Activated T-helper 1 cell treated with Interleukin-2 at 50 U/mL for 16 hours (primary cell): ENCODE measurements at places on chromosomes 5 and 9.
A peak's percentile ranks its signal among the peaks of the same experiment; 100 is the strongest.

GRCh38 chr5:178940569-178941360 is at the start of gene ZNF454:
Gene ZNF454, plus strand, starts transcription at chr5:178941198. Its CDS starts 1,594 bp downstream, at chr5:178942792.
- no peak for DNase-seq

GRCh38 chr9:120628207-120628924 is 48.4 kb upstream of the CDK5RAP2 start:
- DNase-seq = no peak

GRCh38 chr9:86749161-86749893 is 198.0 kb downstream of the GAS1 start:
- no peak for DNase-seq

DNA sequence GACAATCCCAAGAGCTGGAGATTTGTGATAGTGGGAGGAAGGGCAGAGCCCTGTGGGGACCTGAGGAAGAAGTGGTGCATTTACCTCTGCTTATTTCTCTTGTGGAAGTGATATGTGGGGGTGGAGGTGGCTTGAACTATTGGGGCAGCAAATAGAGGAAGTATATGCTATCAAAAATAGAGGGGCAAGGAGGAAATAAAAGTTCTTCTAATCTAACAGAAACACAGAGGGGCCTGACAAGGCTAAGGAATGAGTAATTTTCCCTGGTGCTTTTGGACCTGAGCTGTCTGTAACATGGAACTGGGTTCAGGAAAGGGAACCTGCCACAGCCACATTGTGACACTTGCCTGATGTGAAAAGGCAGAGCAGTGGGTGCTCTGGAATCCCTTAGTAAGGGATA is 378.6 kb upstream of the KLF4 start:
- no peak for DNase-seq

DNA sequence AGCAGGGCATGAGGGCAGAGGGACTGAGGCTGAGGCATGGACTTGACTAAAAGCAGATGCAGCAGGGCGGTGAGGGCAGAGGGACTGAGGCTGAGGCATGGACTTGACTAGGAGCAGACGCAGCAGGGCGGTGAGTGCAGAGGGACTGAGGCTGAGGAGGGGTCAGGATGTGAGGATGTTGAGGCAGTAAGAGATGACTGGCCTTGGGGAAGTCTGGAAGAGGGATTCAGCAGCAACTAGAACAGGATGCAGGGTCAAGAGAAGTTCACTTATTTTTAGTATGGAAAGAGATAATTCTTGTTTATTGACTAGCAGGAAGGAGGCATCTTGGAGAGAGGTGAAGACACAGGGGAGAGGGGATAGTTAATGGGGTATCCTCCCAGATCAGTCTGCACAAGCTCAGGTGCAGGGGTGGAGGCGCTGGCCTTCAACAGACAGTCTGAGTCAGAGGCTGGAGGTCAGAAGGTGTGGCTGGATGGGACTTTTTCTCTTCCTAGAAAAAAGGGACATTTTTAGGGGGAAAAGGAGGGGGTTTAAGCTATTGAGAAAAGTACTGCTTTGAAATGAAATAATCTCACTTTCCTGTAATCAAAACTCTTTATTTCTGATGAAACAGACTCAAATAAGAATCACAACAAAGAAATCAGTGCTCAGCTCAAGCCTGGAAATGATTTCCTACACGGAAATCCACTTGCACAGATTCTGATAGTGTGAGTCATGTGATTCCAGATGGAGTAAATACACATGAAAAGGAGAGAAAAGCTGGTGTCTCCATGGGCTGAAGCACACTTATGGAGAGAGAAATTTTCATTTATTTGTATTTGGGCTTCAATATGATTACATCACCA is 130.9 kb downstream of the PALM2AKAP2 start:
- DNase-seq = no peak

DNA sequence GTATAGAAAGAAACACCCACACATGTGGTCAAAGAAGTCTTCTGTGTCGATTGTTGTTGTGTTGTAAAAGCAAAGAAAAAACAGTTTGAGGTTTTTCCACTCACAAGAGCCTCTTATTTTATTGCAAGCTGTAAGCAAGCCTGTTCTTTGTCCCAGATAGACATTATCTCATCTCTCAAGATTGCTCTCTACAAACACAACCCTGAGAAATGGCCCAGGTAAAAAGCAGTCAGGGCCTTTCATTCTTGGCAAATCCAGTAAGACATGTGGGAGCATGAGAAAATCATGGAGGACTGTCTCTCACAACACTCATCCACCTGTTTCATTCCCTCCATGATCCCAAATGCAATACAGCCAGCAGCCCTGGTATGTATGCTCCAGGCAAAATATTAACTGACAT is 286.6 kb upstream of the POU5F2 start:
- no peak for DNase-seq

GRCh38 chr9:14961372-14962068 is 51.3 kb upstream of the FREM1 start:
- no peak for DNase-seq

DNA sequence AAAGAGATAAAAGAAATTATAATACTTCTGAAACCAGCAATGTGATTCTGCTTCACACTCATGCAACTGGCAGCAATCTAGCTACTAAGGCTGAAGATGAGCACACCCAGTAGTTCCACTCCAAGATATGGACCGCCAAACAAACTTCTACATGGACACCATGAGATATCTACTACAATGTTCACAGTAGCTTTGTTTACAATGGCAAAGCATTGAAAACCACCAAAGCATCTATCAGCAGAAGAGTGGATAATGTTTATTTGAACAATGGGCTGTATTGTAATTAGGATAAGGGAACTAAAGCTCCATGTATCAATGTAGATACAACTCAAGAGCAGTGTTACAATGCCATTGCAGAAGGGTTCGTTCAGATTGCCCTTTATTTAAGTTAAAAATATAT is 91.2 kb upstream of the ERBIN start:
- no peak for DNase-seq

DNA sequence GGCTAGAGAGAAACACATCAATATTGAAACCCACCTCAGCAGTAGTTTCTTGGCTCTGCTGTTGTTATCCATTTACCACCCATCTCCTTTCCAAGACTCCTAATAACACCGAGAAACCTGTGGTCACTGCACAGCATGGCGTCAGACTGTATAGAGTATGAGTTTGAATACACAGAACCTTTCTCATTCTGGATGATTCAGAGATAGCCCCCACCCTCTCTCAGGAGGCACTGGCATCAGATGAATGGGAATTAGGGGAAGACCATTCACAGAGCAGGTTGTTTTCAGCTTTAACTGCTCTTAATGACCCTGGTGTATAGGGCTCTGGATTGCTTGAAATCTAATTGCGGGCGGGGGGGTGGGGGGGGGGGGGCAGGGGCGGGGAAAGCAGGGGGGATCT is 86.7 kb downstream of the GPR21 start:
- no peak for DNase-seq

- no peak for DNase-seq
Observed at GRCh38 chr9:112443200-112443599, 43.4 kb upstream of the KIAA1958 start.

GRCh38 chr9:105887679-105888078 is 193.3 kb downstream of the TMEM38B start:
- DNase-seq = no peak

DNA sequence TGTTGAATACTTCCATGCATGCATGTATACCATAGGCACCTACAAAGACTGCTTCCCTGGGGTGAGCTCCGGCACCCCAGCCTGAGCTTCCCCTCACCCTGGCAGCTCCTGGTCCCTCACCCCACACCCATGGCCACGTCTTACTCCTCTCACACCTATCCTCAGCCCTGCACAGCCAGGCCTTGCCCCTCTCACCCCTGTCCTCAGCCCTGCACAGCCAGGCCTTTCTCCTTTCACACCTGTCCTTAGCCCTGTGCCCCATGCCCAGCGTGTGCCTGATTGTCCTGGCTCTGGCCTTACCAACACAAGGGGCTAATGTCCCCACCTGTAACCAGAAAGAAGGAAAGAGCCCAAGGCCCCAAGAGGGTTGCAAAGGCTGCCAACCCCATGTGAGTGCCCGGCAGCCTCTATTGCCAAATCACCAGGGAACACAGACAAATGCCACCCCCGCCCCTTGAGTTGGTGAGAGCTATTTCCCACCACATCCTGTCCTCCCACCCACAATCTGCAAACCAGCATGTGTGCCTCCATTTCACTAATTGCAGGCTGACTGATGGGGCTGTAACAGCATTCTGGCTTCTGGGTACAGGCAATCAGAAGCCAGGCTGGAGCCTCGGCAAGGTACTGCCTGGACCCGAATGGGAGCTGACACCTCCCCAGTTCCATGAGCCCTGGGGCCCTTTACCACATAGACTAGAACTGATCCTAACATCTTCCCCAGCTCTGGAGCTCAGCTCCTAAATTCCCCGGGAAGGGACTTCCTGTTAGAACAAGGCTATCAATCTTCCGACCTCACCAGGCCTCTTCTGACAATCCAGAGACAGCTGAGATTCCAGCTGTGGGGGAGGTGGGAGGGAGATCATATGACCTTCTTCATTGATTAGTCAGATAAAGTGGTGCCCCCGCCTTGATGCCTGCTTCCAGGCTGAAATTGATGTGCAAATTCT is 78.2 kb downstream of the FAM114A2 start:
- DNase-seq = no peak

DNA sequence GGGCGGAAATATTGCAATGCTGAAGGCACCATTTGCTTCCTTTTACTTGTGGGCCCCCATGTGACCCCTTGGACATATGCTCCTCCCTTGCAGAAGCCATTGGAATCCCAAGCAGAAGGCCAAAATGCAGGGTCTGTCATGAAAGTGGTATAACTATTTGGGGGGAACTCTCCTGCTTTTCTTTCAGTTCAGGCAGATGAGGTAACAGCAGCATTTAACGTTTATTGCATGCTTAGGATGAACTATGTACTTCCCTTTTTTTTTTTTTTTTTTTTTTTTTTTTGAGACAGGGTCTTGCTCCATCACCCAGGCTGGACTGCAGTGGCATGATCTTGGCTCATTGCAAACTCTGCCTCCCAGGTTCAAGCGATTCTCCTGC is 7.8 kb downstream of the FOXI1 start:
- no peak for DNase-seq

GRCh38 chr9:112038017-112038408 is 137.1 kb downstream of the SUSD1 start:
- DNase-seq = no peak

DNA sequence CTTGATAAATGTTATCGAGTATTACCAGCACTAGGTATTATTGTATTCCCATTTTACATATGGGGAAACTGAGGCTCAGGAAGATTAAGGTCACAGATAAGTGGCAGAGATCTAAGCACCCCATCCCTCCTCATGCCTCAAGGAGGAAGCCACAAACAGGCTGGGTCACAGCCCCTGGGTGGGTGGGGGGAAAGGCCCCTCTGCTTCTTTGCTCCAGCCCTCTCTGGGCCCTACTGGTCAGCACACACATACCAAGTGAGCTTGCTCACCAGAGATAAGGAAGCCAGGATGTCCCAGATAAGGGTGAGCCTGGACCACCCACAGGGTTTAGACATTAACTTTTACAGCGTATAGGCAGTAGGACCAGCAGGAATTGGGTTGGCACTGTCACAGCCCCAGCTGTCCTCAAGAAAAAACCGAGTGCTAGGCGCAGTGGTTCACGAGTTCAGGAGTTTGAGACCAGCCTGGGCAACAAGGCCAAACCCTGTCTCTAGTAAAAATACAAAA is 45.3 kb downstream of the STK10 start:
- DNase-seq = no peak

DNA sequence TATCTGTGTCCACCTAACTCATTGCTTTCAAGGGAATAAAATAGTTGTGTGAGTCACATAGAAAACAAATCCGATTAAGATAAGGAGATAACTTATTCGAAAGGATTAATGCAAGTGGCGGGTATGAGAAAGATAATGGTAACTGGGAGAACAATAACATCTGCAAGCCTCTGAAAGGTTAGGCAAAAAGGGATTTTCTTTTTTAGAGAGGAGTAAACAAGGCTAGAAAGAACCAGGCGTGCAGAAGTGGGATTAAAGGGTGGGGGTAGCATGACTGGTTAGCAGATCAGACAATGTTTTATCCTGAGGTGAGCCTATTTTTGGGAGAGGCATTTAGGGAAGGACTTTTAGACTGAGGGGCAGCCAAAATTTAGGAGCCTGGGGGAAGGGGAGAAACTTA is 34.7 kb upstream of the JMY start:
- DNase-seq = no peak

DNA sequence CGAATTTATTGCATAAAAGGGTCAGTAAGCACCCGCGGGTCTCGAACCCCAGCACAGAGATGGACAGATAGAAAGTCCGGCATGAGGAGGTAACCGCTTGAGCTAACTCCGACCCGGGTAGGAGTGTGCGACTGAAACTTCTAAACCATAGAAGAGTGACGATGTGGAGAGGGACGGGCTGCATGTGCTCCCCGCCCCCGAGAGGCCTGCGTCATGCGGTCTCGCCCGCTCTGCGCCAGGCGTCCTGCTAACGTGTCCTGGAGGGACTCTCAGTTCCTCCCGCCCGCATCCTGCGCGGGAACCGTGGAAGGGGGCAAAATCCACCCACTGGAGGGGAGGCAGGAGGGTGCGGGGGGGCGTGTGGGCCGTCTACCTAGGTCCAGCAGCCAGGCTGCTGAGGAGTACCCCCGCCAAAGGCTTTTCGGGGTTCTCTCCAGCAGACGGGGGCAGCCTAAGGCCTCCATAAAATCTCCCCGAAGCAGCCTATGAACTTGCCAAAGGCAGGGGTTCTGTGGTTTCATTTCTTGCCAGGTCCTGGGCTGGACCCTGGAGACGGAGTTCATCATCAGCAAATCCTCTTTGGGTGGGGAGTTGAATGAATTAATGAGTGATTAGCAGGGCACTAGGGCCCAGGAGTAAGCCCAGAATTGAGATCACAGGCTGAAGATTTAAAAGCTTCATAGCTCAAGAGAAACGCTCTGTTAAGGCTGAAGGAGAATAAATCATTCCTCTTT is 51.9 kb downstream of the TGFBI start:
- peak; percentile 34 for DNase-seq

DNA sequence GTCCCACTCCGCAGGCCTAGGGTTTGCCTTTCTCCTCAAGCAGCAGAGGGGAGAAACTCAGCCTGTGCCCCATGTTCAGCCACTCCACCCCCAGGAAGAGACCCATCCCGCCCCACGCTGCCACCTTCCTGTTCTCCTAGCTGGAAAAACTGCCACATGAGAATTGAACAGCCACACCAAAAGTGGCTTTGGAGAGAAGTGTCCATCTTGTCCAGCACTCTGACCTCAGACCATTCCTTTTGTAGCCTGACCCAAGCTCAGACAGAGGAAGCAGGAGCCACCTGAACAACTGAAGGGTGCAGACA is 8.3 kb upstream of the SLC25A48 start:
- DNase-seq = no peak

GRCh38 chr9:33907347-33907746 is 90.4 kb downstream of the UBE2R2 start:
- no peak for DNase-seq

- DNase-seq = no peak
Observed at GRCh38 chr5:127830157-127830556, 127.0 kb downstream of the CCDC192 start.

GRCh38 chr5:115586525-115587146 is 15.6 kb downstream of the TICAM2 start:
- no peak for DNase-seq
